GM04503 (cell line): ENCODE measurements at places on chromosomes 3 and 15.

- no peak for DNase-seq
These were observed 67.5 kb upstream of the LCTL start for GRCh38 chr15:66633041-66633937.

GRCh38 chr3:146543461-146544001 is 876 bp downstream of the PLSCR1 start:
- DNase-seq = no peak

DNA sequence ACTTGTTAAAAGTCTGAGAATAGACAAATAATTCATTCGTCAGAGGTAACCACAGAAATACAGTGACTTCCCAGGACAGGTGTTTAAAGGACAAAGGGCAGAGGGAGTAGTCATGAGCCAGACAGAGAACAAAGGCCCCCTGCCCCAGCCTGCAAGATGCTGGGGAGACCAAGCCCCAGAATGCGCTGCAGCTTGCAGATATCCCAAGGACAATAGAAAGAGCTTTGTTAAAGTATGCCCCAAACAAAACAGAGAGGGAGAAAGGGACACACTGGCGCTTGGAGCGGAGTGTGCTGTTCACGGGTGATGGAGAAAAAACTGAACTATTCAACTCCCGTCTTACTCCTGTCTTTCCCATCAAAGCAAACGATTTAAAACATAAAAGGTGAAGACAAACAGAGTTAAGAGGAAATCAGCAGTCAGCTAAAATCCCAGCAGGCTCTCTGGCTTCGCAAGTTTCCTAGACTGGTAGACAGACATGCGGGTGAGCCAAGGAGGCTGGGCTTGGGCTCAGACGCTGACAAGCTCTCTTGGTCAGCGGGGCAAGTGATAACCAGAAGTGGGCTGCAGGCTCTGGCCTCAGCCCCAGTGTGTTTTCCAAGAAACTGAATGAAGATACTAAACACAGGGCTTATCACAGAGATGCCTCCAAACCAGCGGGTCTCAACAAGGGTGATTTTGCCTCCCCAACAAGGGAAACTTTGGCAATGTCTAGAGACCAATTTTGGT is 130.1 kb downstream of the UACA start:
- DNase-seq = no peak

DNA sequence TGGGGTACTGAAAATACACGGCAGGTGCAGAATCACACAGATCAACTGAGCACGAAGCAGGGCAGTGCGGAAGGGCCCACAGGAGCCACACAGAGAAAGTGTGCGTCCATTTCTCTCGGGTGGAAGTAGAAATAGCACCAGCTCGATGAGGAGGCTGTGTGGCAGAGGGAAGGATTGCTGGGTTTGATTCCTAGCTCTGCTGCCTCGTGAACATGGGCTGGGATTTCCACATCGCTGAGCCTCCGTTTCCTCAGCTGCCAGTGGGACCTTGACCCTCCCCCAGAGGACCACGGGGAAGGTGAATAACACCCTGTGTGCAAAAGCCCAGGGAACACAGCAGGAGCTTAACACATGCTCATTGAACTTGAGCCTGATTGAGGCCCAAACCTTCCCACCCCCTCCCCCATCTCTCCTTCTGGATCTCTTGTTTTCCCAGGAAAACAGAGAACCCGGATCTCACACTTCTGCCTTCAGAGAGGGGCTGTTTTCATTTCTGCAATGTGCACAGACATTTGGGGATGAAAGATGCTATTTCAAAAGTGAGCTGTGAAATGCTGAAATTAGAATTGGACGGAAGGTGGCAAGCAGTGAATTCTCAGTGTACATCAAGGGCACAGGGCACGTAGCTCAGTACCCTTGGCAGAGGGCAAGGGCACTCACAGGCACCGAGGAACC is 38.4 kb downstream of the ABTB1 start:
- no peak for DNase-seq

- no peak for DNase-seq
These were observed 481.2 kb upstream of the WNT5A start for GRCh38 chr3:55968331-55968730.

- no peak for DNase-seq
These were observed 40.6 kb upstream of the GLCE start for GRCh38 chr15:69119683-69120395.

DNA sequence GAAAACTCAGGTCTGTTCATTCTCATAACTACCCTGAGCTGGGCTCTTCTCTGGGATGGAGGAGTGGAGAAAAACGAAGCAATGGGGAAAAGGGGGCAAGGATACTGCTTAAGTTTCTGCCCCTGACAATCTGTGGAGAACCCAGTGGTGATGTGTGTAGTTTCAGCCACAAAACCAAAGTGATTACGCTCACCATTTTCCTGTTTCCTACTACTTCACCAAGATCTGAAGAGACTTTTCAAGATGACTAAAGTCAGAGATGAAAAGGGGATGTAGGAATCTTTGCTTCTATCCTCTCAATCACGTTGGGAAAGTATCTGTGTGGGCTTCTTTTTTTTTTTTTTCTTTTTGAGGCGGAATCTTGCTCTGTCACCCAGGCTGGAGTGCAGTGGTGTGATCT is 8.3 kb upstream of the UBE2E1 start:
- DNase-seq = no peak

DNA sequence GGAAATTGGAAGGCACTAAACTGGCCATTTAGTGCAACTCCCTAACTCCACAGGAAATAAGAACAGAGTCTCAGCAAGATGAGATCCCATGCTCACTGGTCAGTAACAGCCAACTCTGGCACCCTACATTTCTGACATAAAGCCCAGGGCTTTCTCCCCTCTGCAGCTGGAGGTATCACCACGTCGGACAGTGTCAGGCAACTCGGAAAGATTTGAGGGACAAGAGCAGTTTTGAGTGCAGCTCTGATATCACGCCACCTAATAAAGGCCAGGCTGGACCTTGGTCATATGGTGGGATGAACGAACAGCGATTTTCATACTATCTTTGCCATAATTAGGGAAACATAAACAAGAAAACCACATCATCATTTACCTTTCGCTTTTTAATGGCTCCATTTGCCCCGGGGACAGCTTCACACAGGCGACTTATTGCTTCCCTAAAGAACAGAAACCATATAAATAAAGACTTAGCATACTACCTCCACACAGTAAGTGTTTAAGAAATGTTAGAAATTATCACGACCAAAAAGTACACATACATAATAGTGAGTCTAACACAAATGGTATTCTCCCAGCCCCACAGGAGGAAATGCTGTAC is 12.5 kb downstream of the EID1 start:
- DNase-seq = no peak

DNA sequence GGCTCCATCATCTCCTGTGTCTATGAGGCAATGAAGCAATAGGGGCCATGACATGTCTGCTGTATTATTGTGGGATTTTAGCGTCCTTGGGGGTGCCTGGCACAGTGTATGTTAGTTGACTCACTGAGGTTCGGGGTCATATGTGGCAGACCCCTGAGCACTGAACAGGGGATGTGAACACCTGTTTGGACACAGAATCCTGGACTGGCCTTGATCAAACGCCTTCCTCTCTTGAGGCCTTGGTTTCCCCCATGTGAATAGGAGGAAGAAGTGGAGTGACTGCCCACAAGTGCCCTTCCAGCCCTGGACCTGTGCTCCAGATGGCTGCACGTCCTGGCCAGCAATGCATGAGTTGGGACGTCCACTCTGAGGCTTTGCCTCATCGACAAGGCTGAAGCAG is 84.2 kb downstream of the HMG20A start:
- DNase-seq = no peak

- no peak for DNase-seq
These were observed 224.8 kb upstream of the CBLB start for GRCh38 chr3:106093616-106094015.

GRCh38 chr3:100114413-100115030 is at the start of gene FILIP1L:
Gene FILIP1L, minus strand, starts transcription at chr3:100114501.
- DNase-seq = no peak

DNA sequence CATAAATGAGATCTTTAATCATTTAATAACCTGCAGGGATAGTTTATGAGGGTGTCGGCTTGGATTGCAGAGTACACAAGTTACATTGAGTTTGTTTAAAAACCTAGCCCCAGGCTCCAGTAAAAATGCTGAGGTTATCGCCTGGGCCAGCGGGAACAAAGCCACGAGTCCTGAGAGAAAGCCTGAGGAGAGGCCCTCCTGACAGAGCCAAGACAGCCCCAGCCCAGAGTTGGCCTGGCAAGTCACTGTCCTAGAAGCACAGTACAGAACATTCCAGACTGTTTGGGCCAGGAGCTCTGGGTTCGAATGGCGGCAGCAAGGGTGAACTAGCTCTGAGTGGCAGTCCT is 32.4 kb downstream of the SEC61A1 start:
- DNase-seq = no peak

GRCh38 chr3:195207731-195208130 is 63.2 kb downstream of the XXYLT1 start:
- DNase-seq = no peak

DNA sequence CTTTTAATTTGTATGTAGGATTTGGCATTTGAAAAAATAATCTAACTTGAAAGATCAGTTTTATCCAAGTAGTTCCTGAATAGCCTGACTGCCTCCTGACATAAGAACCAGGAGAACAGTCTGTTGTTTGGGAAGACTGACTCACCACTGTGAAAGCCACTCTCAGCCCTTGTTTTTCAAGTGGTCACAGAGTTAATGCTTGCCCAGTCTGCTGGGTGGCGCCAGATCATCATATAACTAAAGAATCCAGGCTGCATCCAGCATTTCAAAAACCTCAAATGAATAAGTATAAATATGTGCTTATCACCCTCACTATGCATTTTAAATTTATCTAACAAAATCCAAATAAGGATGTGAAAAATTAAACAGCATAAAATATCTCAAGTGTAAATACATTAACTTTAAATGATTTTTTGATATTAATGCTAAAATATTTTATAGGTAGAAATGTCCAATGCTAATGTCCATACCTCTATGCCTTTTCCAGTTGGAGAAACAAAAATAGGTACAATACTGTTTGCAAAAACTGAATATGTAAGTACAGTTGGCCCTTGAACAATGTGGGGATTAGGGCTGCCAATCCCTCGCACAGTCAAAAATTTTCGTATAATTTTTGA is 26.9 kb upstream of the ZBBX start:
- no peak for DNase-seq

DNA sequence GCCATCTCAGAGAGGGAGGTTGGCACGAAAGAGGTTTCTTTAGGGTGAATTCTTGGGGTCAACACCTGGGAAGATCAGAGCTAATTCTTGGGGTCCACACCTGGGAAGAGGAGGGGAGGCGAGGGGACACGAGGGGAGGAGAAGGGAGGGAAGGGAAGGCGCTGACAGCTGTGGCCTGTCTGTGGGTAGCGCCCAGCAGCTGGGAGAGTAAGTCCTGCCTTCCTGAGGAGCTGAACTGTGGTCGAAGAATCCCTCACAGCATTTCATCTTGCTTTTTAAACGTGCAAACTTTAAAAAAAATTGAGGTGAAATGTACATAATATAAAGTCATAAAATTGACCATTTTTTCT is 63.2 kb upstream of the CGNL1 start:
- DNase-seq = no peak

DNA sequence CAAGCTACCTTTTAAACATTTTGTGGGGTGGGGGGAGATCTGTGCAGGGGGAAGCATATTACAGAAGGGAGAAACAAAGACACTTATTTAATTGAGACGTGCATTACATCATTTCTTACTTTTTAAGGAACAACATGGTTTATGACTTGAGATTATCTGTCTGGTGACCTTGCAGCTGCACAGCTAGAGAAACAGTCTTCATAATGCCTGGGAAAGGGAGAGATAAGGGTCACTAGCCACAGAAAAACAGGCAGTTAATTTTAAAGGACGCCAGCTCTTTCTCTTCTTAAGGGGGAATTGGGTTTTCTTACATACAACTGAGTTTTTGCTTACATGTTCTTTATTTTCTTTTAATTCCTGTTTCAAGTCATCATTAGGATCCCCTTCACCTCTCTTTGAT is 147.9 kb downstream of the SST start:
- DNase-seq = no peak

- DNase-seq = no peak
These were observed 20.3 kb upstream of the IL16 start for GRCh38 chr15:81176291-81176893.

GRCh38 chr3:134652409-134652831 is 1.6 kb upstream of the KY start:
- no peak for DNase-seq

DNA sequence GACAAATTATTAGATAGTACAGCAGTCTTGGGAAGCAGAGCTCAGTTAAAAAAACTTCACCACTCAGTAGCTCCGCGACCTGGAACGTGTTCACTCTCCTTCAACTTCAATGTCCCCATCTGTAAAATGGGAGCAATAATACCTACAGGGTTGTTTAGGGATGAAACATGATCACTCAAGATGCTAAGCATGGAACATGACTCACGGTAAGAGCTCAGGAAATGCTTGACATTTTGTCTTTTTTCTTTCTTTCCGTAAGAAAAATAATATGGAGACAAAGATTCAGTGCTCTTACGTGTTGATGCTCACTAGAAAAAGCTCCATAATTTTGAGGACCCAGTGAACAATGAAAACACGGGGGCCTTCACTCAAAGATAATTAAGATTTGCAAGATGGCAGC is 606.7 kb upstream of the MDFIC2 start:
- no peak for DNase-seq

DNA sequence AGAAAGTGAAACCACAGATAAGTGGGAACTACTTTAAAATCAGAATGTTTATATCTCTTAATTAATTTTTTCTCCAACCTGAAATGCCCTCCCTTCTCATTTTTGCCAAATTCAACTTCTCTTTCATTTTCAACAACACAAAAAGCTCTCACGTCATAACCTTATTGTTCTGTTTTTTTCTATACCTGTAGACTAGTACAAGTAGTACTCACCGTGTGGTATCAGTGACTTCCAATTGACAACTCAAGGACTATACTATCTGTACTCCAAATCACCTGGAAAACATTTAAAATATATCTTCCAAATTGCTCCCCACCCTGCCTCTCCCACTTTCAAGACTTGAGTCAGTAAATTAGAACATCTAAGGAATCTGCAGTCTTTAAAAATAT is 72.8 kb upstream of the ZNF280D start:
- DNase-seq = no peak

GRCh38 chr3:159852266-159852665 is 136.4 kb upstream of the IL12A start:
- no peak for DNase-seq

GRCh38 chr3:127654374-127654773 is 18.4 kb upstream of the ABTB1 start:
- no peak for DNase-seq

GRCh38 chr3:100093831-100094230 is 20.5 kb downstream of the FILIP1L start:
- DNase-seq = no peak

DNA sequence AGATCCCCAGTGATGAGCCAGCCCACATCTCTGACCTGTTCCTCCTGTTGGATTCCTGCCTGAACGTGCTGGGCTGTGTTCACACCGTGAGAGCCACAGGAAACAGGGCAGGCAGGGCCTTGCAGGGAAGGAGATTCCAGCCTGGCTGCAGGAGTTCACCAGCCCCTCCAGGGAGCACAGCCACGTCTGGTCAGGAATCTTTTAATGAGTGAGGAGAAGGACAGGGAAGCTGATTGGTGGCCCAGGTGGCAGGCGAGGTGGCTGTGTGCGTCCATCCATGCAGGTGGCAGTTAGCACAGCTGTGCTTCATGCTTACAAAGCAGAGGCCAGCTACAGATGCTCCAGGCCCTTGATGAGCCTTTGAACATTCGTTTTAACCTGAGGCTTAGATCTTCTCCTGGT is 10.5 kb downstream of the LRRK1 start:
- DNase-seq = no peak
